Left colon (tissue), 2 donors: ENCODE measurements at places on chromosomes 7 and 10. TPM values are rescaled to one million over a fixed set of nuclear protein-coding genes. Genes with fewer than 3 reads are reported as not detected.

The NRAP gene
- total RNA-seq: 0.64 TPM

The ACSM6 gene
- not detected for total RNA-seq

The EMX2 gene
- total RNA-seq: not detected

DNA sequence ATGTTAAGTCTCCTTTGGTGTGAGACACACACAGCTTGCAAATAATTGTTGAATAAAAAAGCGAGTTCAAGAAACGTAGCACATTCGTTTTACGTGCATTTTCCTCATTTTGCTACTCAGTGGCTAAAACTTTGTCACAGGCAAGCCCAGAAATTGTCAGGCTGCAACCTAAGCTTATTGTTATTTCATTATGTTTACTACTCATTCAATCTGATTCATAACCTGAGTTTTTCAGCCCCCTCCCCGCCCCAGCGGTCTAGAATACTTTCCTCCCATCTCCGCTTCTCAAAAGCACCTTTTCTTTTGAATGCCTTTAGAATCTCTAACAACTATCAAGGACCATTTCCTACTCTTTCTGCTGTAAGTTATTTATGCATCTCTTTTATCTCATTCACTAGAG is 1.1 kb downstream of the FAM133B start:
- DNase-seq: no peak

DNA sequence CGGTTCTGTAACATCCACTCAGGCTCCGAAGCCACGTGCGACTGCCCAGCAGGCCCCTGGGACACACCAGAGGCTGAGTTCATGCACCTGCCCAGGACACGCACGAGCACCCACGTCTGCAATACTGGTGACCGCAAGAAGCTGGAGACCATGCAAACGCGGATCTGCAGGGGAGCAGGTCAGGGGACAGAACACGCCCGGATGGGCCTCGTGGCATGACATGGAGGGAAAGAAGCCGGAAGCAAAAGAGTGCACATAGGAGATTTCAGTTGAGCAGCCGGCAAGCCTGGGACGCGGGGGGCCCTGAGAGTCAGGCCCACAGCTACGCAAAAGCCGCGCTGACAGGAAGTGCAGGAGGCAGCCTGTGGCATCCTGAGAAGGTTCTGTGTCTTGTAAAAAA is 73.7 kb downstream of the FOXL3 start:
- DNase-seq: peak; percentile 22

DNA sequence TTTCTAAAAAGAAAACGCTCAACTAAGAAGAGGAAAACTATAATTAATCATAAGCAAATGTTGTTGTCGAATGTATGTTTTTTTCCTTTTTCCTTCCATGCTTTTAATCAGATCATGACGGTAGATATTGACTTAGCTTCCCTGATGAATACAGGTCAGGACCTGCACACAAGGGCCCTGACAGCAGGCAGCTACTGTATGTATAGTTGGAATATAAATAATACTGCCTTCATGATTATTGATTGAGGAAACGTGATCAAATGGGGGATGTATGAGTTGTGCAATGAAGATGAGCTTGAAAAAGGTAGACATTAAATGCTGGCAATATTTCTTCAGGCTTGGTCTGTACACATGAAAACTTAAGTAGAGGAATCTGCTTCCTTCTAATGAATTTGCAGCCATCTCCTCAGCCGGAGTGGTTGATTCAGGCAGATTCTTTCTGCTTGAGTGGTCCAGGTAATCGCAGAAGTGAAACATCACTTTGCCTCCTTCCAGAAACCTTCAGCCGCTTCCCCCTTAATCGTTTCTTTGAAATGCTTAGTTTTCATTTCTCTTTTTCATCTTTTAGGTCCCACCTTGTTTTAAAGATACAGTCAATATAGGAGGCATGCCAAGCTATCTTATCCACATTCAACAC is 656.5 kb downstream of the SDK1 start:
- no peak for DNase-seq

GRCh38 chr10:21832821-21833130 is 170.8 kb downstream of the DNAJC1 start:
- DNase-seq: no peak

DNA sequence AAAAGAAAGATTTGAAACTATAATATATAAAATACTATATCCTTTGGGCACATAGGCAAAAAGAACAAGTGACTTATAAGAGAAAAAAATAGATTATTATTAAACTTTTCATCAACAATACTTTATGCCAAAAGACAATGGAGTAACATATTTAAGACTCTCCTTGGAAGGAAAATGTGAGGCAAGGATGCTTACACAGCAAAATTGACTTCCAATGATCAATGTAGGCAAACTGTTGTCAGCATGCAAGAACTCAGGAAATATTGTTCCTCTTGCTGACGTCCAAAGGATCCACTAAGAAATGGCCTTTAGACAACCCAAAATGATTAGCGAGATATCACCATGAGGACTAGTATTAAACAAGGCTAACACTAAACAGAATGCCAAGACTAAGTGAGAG is 22.9 kb upstream of the LMOD2 start:
- DNase-seq: no peak

DNA sequence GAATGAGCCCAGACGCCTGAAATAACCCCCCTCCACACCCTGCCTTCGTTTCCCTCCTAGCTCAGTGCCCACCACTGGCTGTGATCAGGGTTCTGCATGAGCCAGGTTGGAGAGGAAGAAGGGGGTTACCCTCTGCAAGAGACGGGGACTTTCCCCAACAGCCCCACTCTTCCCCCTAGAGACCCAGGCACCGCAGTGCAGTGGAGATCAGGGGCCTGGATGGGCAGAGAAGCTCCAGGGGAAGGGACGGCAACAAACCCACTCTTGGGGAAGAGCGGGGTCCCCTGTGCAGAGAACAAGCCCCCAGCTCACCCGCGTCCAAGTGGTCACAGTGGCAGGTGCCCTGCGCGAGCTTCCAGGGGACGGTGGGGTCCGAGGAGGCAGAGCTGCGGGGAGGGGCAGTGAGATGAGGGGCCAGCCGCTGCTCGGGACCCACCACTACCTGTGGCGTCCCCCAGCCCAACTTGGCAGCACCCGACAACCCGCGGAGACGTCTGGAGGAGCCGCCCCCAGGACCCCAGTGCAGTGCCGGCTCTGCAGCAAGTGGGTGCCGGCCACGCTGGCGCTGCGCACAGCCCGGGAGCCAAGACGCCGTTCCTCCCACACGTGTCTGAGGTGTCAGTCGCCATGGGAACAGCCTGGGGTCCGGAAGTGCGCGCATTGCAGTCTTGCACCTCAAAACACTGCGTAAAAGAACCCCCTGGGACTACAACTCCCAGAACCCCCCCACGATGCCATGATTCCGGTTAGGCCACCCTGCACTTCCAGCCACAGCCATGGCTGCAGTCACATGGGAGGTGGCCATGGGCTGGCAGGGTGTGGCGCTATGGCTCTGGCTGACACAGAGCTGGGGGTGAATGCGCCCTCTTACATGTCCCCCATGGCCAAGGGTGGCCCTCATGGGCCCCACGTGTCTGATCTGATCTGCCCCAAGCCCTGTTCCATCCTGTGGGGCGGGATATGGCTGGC is 45.8 kb upstream of the WIPI2 start:
- DNase-seq: peak; percentile 35

- DNase-seq: no peak
Measured at GRCh38 chr10:26773633-26774032, 76.1 kb downstream of the PDSS1 start.

DNA sequence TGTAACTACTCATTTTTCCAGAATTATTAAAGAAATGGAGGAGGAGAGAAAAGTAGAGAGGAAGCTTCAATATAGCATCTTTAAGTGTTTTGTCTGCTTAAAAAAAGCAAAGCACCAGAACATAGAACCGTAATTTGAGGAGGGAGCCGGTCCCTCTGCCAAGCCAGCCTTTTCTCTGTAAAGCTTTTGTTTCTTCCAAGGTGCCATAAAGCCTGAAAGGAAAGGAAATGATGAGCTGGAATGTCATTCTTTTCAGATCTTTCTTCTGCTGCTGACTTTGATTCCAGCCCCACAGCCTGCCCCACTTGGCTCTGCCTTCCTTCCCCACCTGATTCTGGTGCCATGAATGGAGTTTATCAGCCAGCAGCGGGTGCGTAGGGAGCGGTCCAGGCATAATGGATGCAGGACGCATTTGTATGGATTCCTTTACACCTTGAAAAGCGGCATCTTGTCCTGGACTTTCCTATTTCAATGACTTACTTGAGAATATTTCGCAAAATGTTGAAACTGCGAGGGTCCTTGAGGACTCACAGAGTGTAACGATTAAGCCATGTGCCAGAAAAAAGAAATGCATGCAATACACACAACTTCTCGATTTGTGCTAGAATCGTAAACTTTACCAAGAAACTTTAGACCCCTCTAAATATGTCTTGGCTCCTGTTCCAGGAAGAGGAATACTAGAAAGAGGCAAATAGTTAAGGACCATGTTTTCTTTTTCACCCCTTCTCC is 569.5 kb upstream of the MGMT start:
- no peak for DNase-seq
